ENCODE measurements at places on chromosomes 3 and 15. TPM values are rescaled to one million over a fixed set of nuclear protein-coding genes. Genes with fewer than 3 reads are reported as not detected.

The POLQ gene
- total RNA-seq: 7.3 TPM

The CDHR4 gene
- not detected for total RNA-seq

DNA sequence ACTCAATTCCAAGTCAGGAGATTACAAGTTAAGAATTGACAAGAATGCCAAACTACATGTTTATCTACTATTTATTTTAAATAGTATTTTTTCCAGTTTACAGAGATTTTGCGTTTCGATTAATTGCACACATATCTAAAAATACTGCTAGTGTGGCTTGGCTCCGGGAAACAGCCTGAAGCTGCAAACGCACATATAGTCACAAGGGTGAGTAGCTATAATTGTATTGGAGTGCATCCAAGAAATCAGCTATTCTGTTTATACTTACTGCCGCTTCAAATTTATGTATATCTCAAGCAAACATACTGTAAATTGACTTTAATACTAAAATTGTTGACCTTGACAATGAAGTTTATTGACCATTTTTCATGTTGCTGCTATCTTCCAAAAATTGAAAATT is 77.0 kb upstream of the PLSCR5 start:
- DNase-seq: no peak

DNA sequence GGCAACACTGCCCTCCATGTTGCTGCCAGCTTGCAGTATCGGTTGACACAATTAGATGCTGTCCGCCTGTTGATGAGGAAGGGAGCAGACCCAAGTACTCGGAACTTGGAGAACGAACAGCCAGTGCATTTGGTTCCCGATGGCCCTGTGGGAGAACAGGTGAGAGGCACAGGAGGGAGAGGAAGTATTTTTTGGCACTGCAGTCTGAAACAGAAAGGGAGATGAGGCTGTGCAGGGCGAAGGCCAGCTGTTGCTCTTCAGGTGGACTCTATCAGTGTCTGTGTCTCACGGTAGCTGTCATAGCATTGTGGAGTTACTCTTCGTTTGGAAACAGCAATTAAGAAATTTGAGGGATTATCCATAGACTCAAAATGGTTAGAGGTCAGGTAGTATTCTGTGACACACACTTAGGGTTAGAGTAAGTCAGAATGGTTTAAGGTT is 8.0 kb downstream of the NFKBIZ start:
- no peak for DNase-seq

GRCh38 chr15:74631935-74632560 is 16.4 kb downstream of the CLK3 start:
- no peak for DNase-seq

DNA sequence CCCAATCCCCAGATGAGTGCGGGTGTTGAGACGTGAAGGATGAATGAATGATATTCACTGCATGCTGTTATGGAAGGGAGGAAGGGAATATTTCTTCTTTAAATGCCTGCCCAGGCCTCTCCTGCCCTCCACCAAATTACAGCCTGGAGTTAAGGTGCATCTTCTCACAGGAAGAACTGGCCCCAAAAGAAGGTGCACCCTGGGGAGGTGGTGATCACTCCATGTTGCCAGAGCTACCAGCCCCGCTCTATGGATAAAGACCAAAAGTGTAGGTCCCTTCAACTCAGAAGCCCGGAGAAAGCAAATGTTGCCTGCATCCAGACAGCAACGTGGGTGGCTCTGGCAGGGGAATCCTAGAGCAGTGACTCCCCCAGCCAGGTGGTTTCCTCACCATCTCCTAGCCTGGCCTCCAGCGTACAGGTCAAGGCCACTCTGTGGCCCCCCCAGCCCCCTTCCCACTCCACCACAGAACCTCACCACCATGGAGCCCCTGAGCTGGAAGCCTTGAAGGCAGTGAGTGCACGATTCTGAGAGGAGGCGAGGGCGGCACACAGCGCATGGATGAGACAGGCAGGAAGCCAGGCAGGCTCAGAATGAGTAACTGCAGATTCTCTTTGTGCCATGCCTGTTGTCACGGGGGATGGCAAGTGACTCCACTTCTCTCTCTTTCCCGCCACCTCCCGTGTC is 3.5 kb upstream of the VIPR1 start:
- no peak for DNase-seq

DNA sequence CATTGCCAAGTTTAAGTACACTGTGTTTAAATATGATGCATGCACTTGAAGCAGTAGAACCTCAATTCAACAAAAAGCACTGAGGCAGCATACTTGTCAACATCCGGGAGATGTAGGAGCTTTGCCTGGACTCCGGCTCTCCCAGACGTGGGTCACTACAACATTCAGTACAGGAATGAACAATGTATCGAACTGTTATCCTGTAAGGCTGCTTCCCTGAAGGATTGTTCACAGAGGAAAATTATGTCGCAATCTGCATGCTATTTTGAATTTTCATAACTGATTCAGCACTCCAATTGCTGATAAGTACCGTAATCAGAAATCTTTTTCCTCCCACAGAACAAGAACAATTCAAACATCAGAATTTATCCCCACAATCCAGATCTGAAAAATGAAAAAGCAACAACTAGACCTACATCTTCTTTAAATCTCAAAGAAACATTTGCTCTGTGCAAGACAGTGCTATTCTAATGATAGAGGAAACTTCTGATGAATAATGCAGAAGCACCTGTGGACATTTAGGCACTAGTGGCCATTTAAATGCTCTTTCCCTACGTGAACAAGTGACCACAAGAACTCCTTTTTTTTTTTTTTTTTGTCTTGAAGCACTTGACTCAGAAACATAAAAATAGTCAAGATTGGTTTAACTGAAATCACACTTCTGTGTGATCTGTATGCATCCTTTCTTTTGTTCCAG is 113.4 kb downstream of the PLCH1 start:
- DNase-seq: no peak

- DNase-seq: no peak
Measured at GRCh38 chr3:67661089-67661488, 6.7 kb upstream of the SUCLG2 start.

DNA sequence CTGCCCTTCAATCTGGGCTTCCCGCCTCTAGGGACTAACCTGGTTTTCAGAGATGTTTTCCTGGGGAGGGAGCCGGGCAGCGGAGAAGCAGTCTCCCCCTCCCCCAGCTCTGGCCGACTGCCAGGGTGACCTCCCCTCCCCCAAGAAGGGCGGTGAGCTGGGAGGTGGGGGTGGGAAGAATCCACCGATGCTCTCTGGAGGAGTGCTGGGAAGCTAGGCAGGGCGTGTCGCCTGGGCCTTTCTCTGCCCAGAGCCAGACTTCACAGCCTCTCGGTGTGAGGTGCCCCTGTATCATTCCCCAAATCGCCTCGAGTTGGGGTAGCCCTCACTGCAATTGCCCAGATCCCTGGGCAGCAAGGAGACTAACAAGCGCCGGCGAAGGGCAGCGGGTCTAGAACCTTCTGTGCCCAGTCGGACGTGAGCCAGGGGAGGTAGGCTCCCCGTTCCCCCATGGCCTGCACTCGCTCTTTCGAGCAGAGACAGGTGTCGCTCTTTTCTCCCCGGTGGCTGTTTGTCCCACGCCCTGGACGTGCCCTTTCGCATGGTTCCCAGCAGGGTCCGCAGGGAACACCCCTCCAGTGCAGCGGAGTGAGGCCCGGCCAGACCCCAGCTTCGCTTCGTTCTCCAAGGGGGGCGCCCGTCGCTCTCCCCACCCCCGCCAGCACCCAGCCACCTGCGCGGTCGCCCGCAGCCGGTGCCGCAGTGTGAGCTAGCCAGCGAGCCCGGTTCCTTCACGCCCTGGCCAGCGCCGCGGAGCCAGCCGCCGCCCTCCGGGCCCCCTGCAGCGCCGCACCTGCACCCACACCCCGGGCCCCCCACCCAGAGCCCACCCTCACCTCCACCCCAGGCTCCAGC is 1.1 kb downstream of the RAB6B start:
- DNase-seq: no peak
